ENCODE measurements at places on chromosomes 6 and 20.

DNA sequence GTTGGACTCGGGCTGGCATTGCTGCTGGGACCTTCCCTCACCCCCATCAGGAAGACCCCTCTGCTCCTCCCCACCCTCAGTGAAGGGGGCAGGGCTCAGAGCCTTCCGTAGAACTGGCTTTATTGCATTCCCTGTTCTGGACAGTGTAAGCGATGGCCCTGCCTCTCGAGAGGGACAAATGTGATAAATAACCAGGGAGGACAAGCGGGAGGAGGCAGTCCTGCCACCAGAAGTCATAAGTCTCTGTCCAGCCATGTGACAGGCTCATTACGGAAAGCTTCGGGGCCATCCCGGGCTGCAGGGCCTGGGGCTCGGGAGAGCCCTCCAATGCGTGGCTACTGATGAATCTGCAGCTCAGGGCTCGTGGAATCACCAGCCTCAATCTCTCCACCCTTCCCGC, 58.5 kb upstream of the MDGA1 start:
- no peak for DNase-seq

DNA sequence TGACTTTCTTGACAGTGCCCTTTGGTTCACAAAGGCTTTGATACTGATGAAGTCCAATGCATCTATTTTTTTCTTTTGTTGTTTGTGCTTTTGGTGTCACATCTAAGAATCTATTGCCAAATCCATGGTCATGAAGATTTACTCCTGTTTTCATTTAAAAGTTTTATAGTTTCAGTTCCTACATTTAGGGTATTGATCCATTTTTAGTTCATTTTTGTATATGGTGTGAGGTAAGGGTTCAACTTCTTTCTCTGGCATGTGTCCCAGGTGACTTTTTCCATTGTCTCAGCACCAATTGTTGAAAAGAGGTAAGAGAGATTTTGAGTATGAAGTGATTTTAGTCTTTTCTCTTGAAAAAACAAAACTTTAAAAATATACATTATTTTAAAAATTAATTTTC, 260.6 kb downstream of the GMPR start:
- DNase-seq = no peak

GRCh38 chr20:42093542-42094440, 475.6 kb upstream of the CHD6 start:
- peak; percentile 98 for DNase-seq

DNA sequence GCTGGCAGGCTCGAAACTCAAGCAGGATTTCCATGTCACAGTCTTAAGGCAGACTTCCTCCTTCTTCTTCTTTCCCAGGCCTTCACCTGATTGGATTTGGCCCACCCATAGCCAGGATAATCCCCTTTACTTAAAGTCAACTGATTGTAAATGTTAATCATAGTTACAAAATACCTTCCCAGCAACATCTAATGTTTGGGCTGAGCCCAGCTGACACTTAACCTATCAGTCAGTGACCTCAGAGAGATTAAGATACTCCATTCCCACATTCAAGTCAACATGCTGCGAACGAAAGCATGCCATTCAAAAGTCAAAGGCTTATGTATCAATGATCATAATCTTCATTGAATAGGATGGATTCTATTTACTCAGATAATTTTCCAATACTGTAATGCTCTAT, 16.0 kb downstream of the MAP7 start:
- DNase-seq = no peak

GRCh38 chr6:121839896-121840295, 404.4 kb downstream of the GJA1 start:
- DNase-seq = no peak

- peak; percentile 33 for DNase-seq
Measured at GRCh38 chr6:127737009-127737486, 160.1 kb downstream of the C6orf58 start.

GRCh38 chr20:11970243-11970836, 52.6 kb downstream of the BTBD3 start:
- no peak for DNase-seq

- peak; percentile 59 for DNase-seq
Measured at GRCh38 chr20:58852543-58853271, at the start of gene GNAS. TSS of gene GNAS (plus strand) at chr20:58852716.

Measured in SHP77 (cell line).